CD8-positive, alpha-beta memory T cell (primary cell): ENCODE measurements at places on chromosomes 2 and 18. TPM values are rescaled to one million over a fixed set of nuclear protein-coding genes. Genes with fewer than 3 reads are reported as not detected.

Gene DPP10
- total RNA-seq = not detected

Gene ENOSF1
- total RNA-seq = 50.8 TPM

GRCh38 chr18:73842795-73843394 is 304.7 kb downstream of the FBXO15 start:
- H3K27ac ChIP-seq = no peak overlapping the region
- H3K27me3 ChIP-seq = no peaks in the 10 kb centered on the region
- no peaks in the 10 kb centered on the region for H3K4me1 ChIP-seq
- no peaks in the 10 kb centered on the region for H3K36me3 ChIP-seq

DNA sequence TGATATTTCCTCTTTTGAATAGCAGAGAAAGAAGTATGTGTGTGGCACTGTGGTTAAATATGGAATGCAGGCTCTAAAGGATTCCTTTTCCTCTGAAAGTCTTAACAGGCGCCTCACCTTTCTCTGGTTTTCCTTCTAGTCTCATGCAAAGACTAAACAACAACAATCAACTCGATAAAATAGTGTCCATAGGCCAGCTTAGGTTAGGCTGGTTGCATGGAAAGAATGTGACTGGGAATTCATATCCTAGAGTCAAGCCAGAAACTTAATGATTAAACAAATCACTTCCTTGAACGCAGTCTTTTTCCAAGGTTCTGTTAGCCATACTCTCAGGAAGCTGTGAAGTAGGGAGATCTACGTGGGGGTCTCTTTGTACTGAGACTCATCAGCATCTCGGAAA is 800.8 kb upstream of the ID2 start:
- DNase-seq = no peak
- no peaks in the 10 kb centered on the region for H3K27me3 ChIP-seq
- no peak overlapping the region for H3K27ac ChIP-seq
- H3K4me1 ChIP-seq = no peaks in the 10 kb centered on the region

DNA sequence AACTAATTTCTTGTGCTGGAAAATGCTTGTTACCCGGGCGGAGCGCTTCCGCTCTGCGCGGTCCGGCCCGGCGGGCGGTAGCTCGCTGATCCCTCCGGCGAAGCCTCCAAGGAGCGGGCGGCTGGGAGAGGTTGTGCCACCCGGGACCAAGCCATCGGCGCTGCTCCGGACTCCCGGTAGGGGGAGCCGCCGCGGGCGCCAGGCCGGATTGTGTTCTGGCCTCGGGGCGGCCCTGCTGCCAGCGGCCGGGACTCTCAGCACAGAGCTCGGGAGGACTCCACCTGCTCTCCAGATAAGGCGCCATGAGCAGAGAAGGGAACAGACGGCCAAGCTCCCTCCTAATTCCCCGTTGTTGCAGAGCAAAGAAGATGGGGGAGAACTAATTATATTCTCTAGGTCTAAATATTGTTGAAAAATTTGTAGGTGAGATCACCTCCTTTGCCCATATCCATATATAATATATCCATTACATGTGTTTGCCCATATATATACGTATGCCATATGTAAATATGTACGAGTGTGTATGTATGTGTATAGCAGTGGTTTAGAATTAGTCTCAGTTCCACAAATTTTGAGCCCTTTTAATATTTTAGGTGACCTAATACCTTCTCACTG is 13.8 kb upstream of the SATB2 start:
- H3K27me3 ChIP-seq = peaks cover 64% of the 10 kb centered on the region
- H3K27ac ChIP-seq = no peak overlapping the region
- H3K36me3 ChIP-seq = no peaks in the 10 kb centered on the region
- DNase-seq = no peak
- peaks cover 7% of the 10 kb centered on the region for H3K4me1 ChIP-seq

DNA sequence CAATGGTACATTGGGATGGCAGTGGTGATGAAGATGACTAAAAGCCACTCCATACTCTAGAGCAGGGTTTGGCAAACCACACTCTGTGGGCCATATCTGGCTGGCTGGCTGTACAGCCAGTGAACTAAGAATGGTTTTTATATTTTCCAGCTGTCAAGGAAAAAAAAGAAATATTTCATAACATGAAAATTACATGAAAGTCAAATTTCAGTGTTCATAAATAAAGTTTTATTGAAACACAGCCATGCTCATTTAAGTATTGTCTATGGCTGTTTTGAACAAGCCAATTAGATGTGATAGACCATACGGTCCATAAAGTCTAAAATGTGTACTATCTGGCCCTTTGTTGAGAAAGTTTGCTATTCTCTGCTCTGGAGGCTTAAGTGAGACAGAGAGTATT is 1.5 kb downstream of the TTC21B start:
- H3K4me3 ChIP-seq = no peak overlapping the region
- no peak for DNase-seq
- peaks cover 31% of the 10 kb centered on the region for H3K4me1 ChIP-seq
- H3K27me3 ChIP-seq = no peaks in the 10 kb centered on the region
- no peaks in the 10 kb centered on the region for H3K36me3 ChIP-seq
- no peak overlapping the region for H3K27ac ChIP-seq

- H3K4me3 ChIP-seq = no peak overlapping the region
- no peak for DNase-seq
- no peak overlapping the region for H3K27ac ChIP-seq
- H3K27me3 ChIP-seq = no peaks in the 10 kb centered on the region
- no peaks in the 10 kb centered on the region for H3K4me1 ChIP-seq
- no peaks in the 10 kb centered on the region for H3K36me3 ChIP-seq
These were observed 16.2 kb upstream of the MBD2 start for GRCh38 chr18:54240629-54241107.

- H3K27me3 ChIP-seq = no peaks in the 10 kb centered on the region
- no peak for DNase-seq
- no peak overlapping the region for H3K27ac ChIP-seq
These were observed 38.4 kb upstream of the NXPH2 start for GRCh38 chr2:138818556-138818955.

DNA sequence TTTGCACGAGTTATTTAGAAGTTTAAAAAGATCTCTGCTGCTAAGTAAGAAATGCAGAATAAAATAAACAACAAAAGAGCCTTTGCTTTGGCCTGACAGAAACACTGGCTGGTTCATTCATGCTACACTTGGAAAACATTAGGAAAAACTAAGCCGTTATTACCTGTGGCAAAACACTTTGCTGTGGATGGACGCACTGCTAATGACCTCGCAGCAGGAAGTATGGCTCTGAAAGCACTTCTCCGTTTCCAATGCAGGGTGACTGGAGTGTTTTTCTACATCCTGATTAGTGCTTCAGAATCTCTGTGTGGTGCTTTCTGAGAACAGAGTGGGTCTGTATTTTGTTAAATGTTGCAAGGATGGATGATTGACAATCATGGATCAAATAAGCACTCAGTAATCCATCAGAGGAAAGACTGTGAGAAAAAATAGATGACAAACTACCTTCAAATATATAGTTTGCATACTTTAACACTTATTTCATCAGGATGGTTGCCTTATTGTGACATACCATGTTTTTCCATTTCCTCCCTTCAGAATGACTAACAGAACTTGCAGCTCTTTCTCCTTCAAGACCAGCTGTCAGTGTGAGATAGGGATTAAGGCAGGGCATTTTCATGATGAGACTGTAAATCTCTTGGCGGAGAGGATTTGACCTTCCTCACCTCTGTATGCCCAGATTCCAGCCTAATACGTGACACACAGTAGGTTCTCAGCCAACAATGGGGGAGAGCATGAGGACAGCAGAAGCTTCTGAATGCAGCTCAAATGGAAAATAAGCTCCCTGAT is 38.0 kb downstream of the LINC00305 start:
- no peaks in the 10 kb centered on the region for H3K4me1 ChIP-seq
- H3K27ac ChIP-seq = no peak overlapping the region
- DNase-seq = no peak
- no peaks in the 10 kb centered on the region for H3K36me3 ChIP-seq
